ENCODE measurements at places on chromosomes 11 and 22. TPM values are rescaled to one million over a fixed set of nuclear protein-coding genes. Genes with fewer than 3 reads are reported as not detected.

FBLN1 gene
- 293 TPM for total RNA-seq

OLFML1 gene
- 11.9 TPM for total RNA-seq

P2RY2 gene
- 0.32 TPM for total RNA-seq

CD3D gene
- total RNA-seq = 4.8 TPM

DGCR6 gene
- total RNA-seq = 5.9 TPM

C2CD2L gene
- total RNA-seq = 6.9 TPM

SCGB1C1 gene
- not detected for total RNA-seq

FOXRED2 gene
- total RNA-seq = 6.1 TPM

PLCB3 gene
- 15.5 TPM for total RNA-seq

RIC3 gene
- 48.0 TPM for total RNA-seq

ZNF280B gene
- 0.64 TPM for total RNA-seq

PPP6R3 gene
- total RNA-seq = 113 TPM

GRK3 gene
- 49.1 TPM for total RNA-seq

MS4A15 gene
- not detected for total RNA-seq

MFRP gene
- not detected for total RNA-seq

OR5M3 gene
- total RNA-seq = not detected

DDTL gene
- 1.3 TPM for total RNA-seq

SREBF2 gene
- total RNA-seq = 20.8 TPM

BLID gene
- 2.8 TPM for total RNA-seq

KCNK4 gene
- not detected for total RNA-seq

GALNT18 gene
- 14.7 TPM for total RNA-seq

PVALB gene
- 1.8 TPM for total RNA-seq

F2 gene
- not detected for total RNA-seq

IL18 gene
- total RNA-seq = 21.0 TPM

TPBGL gene
- total RNA-seq = not detected

NELL1 gene
- total RNA-seq = 0.15 TPM

DDIAS gene
- total RNA-seq = 2.5 TPM

UNC93B1 gene
- 49.8 TPM for total RNA-seq

Measured in breast epithelium (tissue), 4 donors.